CD4-positive, alpha-beta T cell treated with Interleukin-6 for 4 hours (primary cell): ENCODE measurements at places on chromosomes 12 and 14.

DNA sequence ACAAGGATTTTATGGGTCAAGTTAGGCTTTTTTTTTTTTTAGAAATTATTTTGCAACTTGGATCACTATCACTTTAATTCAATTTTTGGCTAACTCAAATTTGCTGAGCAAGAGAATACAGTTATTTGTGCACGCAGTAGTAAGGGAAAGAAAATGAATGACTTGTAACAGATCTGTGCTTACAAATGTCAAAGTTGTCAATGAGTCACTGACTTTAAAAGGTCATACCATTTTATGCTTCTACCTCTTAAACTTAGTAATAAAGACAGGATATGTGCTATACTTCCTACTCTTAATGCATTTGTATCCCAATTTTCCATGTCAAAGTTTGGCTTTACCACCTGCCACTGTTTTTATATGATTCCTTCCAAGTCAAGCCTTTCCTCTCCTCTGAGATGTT is 131.1 kb upstream of the FBXO33 start:
- DNase-seq = no peak

- no peak for DNase-seq
Observed at GRCh38 chr14:37186865-37187264, 10.9 kb upstream of the MIPOL1 start.

DNA sequence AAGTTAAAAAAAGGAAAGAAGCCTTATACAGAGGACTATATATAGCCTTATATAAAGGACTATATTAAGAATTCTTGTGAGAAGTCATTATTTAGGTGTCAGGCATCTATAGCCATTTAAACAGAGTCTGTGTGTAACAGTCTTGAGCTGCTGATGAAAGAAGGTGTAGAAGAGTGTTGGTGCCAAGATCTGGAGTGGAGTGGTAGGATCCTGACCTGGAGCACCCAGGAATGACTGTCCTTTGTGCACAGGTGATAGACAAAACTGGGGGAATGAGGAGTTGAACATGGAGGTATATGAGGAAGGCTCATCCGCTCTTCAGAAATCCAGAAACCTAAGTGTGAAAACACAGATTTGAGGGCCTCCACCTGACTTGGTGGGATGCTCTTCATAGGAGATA is 747.3 kb downstream of the NRXN3 start:
- no peak for DNase-seq

GRCh38 chr12:19916974-19917373 is 451.4 kb upstream of the PDE3A start:
- DNase-seq = no peak

DNA sequence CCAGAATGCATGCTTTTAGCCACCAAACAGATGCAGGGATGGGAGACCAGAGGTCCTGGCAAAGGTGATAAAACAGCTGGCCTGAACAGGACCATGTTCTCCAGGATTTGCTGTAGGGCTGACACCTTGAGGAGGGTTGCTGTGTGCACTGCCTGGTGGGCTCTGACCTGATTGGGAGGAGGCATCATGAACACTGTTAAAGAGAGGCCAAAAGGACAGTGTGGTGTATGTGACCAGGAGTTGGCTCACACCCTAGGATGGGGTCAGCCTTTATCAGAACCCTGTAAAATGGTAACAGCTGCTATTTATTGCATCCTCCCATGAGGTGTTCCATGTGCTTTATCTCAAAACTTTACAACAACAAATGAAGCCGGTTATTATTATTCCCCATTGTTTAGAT is 8.8 kb downstream of the SYNDIG1L start:
- no peak for DNase-seq

- no peak for DNase-seq
Observed at GRCh38 chr12:52331833-52332232, 10.6 kb upstream of the KRT83 start.

GRCh38 chr14:96422992-96423391 is 31.1 kb downstream of the AK7 start:
- no peak for DNase-seq

DNA sequence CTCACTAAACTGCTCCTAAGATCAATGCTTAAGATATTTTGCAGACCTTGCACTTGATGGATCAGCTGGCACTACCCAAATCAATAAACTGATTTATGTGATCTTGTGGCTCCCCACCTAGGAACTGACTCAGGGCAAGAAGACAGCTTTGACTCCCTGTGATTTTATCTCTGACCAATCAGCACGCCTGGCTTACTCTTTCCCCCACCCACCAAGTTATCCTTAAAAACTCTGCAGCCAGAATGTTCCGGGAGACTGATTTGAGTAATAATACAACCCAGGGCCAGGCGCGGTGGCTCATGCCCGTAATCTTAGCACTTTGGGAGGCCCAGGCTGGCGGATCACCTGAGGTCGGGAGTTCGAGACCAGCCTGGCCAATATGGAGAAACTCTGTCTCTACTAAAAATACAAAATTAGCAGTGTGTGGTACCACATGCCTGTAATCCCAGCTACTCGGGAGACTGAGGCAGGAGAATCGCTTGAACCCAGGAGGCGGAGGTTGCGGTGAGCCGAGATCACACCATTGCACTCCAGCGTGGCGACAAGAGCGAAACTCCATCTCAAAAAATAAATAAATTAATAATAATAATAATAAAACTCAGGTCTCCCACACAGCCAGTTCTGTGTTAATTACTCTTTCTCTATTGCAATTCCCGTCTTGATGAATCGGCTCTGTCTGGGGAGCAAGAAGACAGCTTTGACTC is 12.0 kb downstream of the MORN3 start:
- no peak for DNase-seq

DNA sequence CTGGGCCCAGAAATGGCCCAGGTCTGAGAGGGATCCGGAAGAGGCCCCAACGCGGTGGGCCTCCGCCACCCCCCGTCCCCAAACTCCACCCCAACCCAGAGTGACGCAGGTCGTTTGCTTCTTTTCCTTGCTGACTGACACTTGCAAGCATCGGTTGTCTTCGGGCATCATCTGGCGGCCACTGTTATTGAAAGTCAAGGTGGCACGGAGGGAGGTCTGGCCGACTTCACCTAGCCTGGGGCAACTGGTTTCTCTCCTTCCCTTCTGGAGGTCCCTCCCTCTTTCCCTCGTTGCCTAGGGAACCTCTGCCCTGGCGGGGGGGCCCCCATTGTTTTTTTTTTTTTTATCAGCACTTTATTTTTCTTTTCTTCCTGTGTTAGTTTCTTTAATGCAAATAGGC is 241.8 kb downstream of the ALG10 start:
- no peak for DNase-seq

GRCh38 chr14:71430678-71431376 is 501.4 kb upstream of the RGS6 start:
- DNase-seq = no peak

DNA sequence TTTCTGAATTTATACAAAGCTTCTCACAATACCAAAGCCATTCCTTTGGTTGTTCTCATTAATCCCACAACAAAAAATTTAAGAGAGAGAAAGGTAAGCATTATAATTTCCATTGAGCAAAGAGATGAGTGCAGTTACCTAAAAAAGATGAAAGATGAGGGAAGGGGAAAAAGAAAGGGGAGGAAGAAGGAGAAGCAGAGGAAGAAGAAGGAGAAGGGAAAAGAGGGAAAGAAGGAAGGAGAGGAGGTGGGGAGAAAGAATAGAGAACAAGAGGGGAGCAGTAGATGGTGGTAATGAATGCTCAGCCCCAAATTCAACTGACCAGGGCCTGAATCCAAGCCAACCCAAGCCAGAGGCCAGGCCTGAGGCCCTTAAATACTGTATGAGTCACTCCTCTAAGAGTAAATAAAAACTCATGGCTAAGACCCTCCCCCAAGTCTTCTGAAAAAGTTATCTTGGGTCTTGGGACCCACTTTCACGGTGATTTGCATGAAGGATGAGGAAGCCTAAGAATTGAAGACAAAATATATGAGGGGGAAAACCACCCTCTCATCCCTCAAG is 144.6 kb downstream of the ITPR2 start:
- DNase-seq = no peak

GRCh38 chr14:68734231-68734732 is 58.6 kb downstream of the ZFP36L1 start:
- DNase-seq = peak; percentile 72

- DNase-seq = no peak
Observed at GRCh38 chr14:23447361-23448350, 12.2 kb upstream of the MYH7 start.

DNA sequence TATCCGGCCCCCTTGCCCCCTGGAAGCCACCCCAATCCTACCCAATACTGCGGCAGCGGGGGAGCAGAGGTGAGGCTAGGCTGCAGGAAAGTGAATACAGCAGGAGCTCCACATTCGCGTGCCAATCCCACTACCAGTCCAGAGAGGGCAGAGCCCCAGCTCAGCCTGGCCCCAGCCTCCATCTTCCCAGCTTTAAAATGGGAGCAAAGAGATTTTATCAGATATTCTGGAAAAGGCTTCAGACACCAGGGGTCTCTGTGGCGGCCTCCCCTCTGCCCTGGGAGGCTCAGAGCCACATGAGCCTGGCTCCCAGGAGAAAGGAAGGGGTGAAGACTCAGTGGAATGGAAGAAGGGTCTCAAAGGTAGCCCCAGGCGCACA is 72.7 kb downstream of the NCOR2 start:
- DNase-seq = no peak

DNA sequence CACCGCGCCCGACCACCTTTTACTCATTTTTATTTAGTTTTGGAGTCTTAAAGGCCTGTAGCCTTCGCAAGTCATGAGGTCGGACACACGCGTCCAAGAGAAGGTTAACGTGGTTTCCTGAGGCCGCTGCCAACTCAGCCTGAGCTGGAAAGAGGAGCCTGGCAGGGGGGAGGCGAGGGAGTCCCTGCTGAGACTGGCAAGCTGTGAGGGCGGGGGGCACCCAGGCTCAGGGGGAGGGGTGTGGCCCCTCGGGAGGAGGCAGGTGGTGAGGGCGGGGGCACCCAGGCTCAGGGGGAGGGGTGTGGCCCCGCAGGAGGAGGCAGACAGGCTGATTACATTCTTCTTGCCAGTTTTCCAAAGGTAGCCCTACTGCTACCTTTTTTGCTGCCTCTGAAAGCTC is 143.2 kb downstream of the PIWIL1 start:
- no peak for DNase-seq

GRCh38 chr14:64218344-64219240 is 75.6 kb downstream of the ESR2 start:
- no peak for DNase-seq

GRCh38 chr12:62738105-62738504 is 196.8 kb downstream of the PPM1H start:
- DNase-seq = no peak

- DNase-seq = no peak
Observed at GRCh38 chr12:104604995-104605675, 148.4 kb downstream of the CHST11 start.

DNA sequence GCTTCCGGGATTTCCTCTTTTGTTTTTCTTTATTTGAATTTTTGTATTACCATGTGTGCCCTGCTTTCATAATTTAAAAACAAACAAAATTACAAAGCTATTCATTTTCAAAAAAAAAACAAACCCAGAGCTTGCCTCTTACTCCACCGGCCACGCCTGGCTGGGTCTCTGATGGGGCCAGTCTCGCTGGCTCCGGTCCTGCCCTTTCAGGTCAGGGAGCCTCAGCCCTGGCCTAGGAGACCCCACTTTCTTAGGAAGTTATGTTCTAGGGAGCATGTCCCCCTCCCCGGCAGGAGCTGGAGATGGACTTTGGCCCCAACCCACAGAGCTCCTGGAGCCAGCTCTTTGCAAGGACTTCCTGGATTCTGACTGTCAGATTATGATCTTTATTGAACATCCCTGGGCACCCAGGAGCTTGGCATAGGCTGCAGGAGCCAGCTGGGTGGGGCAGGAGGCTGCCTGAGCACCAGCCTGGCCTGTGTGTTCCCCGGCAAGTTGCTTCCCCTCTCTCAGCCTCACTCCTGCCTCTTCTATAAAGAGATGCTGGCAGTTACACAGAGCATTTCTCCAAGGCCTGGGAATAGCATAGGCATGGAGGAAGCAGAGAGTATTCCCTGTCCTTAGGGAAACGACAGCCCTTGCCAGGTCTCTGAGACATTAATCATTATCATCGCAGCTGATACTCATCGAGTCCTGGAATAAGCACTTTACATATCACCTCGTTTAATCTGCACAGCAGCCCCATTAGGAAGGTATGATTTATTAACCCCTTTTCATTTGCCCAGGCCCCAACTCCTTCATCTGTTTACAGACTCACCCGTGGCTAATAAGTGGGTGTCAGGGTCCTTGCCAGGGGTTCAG is 3.5 kb downstream of the DEGS2 start:
- no peak for DNase-seq

DNA sequence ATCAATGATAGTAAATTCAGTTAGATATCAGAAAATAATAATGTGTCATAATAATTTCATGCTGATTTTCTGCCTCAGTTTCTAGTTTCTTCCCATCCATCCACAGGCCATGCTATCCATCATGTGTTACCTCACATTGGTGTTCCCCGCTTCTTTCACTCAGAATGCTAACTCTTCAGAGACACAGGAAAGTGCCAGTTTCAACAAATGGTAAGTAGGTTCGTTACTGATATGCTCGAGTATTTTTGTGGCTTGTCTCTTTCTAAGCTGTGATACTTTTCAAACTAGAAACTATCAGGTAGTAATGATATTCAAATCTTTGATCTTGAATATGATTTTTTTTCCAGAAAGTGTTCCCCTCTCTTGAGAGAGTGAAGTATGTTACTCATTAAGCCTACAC is 1.5 kb downstream of the KLRB1 start:
- DNase-seq = no peak

DNA sequence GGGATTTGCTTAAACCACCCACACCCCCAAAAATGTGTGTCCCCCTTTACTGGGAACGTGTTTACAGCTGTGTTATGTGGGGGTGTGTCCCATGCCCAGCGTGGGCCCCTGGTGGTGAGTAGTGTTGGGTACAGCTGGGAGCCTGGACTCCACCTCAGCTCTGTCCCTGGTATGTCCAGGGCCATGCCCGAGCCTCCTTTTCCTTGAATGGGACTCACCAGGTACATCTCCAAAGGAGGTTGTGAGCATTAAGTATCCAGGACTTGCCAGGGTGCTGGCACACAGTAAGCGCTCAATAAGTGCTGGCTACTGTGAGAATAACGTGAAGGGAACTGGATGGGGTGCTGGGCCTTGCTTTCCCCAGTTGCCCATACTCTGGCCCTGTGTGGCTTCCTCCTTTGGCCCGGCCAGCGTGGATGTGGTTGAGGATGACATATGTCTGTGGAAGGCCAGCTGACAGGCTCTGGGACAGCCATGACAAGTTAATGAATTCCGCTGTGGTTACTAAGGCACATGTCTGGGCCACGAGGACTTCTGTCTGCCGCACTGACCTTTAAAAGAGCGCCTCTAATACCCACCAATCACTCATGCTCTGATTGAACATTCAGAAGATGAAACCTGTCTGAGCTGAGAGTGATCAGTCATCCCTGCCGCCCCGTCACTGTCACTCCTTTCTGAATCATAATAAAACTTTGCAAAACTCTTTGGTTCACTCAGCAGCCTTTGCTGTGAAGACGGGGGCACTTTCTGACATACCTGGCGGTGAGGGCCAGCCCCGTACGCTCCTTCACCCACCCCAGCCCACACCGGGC is 74.7 kb downstream of the DIO3 start:
- DNase-seq = no peak
